ENCODE measurements at places on chromosomes 6 and 20.

DNA sequence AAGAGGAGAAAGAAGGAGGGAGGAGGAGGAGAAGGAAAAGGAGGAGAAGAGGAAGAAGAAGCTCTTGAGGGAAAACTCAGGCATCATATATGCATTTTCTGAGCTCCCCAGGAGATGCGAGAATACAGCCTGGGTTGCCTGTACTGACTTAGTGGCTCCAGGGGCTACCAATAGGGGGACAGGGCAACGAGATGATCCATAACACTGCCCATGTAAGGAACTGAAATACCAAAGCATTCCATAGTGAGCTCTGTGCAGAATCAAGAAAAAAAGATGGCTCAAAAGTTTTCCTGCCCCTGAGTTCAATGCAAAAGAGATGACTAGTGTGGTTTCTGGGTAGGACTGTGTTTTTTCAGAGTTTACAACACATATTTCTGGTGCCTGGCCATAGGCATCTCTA, 258.7 kb downstream of the ALDH8A1 start:
- no peak for DNase-seq

GRCh38 chr6:117267766-117268534, 2.6 kb downstream of the VGLL2 start:
- DNase-seq, result no peak

DNA sequence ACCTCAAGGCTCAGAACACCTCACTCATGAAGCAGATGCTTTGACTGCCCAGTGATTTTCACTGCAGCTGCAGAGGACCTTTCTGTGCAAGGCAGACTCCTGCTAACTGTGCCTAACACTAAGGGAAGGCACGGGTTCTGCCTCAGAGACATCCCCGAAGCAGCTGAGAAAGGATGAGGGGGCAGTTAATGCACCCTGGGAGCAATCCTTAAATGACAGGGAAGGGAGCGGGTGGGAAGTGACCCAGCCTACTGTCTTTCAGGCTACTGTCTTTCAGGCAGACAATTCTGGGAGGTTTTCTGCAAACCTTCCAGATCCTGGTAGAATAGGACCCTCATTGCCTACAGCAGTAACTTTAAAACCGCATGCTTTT, 55.3 kb downstream of the NDUFAF5 start:
- no peak for DNase-seq

DNA sequence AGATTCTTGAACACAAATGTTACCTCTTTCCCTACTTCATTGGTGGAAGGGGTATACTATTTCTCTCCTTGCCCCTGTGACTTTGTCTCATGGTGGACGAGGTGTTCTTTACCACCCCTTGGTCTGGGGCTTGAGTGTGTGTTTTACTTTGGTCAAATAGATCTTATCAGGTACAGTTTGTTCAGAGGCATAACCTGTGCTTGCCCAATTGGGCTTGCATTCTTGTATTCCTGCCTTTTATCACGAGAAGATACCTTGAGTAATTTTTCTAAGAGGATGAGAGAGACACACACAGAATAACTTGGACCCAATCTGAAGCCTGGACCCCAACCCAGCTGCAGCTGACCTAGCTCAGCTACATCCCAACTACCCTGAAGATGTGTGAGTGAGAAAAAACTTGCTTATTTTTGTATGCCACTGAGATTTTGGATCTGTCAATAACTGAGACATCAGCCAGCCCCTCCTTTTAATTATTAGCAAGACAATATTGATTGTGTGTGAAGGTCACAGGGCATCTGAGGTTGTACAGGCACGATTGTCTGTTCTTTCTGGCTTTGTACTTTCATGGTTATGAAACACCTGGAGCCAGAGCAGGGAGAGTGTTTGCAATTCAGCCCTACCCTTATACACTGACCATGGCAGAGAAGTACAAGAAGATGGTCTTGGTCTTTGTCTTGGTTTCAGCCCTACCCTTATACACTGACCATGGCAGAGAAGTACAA, 204.7 kb upstream of the SLC35B3 start:
- no peak for DNase-seq

DNA sequence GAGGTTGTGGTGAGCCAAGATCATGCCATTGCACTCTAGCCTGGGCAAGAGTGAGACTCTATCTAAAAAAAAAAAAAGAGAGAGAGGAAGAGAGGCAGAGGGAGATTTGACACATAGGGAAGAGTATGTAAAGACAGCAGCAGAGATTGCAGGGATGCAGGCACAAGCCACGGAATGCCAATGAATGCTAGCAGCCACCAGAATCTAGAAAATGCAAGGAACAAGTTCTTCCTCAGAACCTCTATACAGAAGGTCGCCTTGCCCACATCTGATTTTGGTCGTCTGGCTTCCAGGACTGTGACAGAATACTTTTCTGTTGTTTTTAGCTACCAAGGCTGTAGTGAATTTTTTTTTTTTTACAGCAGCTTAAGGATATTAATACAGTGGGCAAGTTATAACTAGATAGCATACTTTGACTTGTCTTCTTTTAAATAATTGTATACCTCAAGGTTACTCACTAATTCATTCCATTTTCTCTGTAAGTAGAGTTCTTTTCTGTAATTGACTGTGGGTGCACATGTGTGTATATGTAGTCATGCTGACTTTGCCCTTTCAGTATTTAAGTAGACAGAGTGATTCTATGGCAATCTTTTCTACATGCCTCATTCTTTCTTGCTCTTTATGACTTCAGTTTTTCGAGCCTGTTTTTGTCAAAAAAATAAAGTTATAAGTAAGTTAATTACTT, 402.2 kb downstream of the GJA1 start:
- DNase-seq, result no peak

DNA sequence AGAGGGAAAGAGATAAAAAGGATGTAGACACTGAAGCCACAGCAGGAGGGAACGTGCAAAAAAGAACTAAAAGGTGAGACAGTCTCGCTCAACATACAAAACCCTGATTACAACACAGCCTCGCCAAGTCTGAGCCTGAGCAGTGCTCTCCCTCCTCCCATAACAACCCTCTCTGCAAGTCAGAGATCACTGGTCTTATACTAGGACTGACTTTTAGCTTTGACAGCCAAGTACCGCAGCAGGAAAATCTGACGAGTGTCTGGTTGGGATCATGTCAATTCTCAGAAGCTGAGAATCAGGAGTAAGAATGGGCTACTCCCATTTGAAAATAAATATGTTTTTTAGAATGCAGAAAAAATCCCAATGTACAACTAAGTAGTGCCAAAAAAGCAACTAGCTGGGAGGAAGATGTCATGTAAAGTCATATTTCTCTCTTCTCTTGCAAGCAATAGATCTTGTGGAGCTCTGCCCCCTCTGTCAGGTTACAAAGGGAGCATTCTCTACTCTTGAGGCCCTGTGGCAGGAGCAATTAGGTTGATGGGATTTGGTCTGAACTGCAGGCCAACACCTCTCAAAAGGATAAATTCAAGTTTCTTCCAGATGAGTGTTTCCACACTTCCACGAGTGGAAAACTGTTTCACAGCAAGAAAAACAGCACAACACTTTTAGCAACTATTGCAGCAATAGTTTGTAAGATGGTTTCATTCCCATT, 118.9 kb upstream of the COL21A1 start:
- no peak for DNase-seq

GRCh38 chr6:48985025-48985424, 478.0 kb downstream of the MMUT start:
- DNase-seq, result no peak

GRCh38 chr20:57280221-57280620, 13.8 kb upstream of the BMP7 start:
- DNase-seq, result no peak

DNA sequence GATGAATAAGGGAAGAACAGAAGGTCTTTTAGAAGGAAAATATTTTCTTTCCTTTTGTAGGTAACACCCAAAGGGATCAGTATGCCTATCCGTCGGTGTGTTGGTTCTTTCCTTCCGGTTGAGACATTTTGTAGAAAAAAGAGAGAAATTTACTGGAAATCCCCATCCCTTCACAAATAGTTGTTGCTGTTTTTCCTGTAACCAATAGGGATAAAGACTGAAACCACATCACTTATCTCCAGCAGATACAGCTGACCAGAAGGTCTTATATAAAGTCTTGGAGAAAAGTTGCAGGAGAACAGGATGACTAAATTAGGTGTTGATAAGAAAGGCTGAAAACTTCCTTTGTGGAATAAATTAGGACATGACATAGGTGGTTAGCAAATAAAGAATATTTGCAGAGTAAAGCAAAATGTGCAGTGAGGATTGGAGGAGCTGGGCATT, 14.8 kb upstream of the HLA-DRB1 start:
- DNase-seq, result no peak

GRCh38 chr6:130070326-130070725, 51.9 kb downstream of the L3MBTL3 start:
- no peak for DNase-seq

GRCh38 chr6:1595271-1596087, 14.2 kb upstream of the FOXC1 start:
- DNase-seq, result no peak

DNA sequence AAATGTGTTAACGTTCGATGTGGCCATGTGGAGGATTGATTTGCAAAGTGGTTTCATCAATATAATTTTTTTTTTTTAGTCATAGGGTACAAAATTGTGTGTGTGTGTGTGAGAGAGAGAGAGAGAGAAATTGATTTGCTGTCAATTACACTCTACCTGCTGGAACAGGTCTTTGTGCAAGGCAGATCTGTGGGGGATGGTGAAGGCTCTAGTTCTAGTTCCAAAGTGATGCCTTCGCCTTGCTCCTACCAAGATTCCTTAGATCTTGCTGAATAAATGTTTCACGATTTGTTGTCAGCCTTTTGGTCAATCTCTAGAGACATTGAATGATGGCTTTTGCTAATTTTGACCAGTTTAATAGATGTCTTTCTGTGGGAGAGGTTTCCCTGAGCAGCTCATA, 64.8 kb downstream of the SERAC1 start:
- no peak for DNase-seq

DNA sequence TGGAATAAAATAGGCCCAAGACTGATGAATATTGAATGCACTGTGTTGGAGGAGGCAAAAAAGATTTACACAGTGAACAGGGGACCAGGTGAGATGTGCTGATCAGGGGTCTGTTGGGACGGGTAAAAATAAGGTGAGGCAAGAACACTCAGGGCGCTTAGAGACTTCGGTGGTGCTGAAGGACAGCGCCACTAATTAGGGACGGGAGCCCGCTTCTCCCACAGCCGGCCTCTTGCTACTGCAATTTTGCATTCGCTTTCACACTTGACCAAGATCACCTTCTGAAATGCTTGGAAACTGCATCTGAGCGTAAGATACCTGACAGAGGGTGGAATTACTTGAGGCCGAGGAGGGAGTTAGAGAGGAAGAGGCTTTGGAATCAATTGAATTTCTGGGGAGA, 7.3 kb downstream of the TFAP2D start:
- no peak for DNase-seq

DNA sequence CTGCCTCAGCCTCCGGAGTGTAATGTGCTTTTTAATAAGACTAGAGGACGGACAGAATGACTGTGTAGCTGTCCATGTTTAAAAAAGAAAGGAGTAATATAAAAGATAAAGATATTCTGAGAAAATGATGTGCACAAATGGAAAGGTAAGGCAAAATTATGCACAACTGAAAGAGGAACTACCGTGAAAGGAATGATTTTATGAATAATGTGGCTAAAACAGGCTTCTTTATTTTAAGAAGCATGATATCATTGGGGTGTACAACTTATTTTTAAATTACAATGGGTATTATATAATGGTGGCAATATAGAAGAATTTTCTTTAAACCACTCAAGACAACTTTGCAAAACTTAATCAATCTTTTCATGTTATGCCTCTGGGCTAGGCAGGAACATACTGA, 78.1 kb downstream of the FIG4 start:
- no peak for DNase-seq

DNA sequence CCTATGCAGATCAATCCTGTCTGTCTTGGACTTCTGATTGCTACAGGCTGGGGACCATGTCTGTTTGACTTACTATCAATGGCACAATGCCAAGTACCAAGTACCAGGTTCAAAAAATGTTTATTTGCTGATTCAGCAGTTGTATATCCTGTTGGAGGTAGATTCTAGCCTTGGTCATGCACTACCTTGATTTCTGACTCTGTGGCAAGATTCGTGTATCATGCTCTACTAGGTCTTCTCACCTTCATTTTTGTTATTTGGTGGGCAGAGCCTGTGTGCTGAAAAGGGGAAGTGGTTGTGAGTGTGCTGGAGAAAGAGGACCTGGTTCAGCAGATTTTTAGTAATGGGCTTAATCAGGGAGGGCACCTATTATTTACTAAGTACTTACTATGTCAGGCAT, 192.4 kb upstream of the MYLIP start:
- DNase-seq, result no peak

GRCh38 chr20:38220587-38221118, 39.9 kb downstream of the KIAA1755 start:
- DNase-seq, result no peak

DNA sequence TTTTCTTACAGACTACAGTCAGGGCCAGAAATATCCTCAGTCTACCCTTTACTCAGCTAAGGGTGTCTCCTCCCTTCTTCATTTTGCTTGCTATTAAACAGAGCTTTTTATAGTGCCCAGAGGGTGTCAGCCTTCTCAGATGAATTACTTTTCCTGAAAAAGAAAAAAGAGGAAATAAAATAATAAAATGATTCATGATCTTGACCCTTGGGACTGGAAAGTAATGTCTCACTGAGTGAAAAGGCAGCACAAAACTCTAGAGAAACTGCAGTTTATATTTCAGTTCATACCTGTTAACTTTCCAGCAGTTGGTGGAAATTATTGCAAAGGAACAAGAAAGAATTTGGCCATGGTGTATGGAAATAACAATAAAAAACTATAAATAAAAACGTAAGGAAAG, 170.6 kb downstream of the IBTK start:
- no peak for DNase-seq

GRCh38 chr6:149445095-149445466, 39.7 kb downstream of the ZC3H12D start:
- DNase-seq, result no peak

DNA sequence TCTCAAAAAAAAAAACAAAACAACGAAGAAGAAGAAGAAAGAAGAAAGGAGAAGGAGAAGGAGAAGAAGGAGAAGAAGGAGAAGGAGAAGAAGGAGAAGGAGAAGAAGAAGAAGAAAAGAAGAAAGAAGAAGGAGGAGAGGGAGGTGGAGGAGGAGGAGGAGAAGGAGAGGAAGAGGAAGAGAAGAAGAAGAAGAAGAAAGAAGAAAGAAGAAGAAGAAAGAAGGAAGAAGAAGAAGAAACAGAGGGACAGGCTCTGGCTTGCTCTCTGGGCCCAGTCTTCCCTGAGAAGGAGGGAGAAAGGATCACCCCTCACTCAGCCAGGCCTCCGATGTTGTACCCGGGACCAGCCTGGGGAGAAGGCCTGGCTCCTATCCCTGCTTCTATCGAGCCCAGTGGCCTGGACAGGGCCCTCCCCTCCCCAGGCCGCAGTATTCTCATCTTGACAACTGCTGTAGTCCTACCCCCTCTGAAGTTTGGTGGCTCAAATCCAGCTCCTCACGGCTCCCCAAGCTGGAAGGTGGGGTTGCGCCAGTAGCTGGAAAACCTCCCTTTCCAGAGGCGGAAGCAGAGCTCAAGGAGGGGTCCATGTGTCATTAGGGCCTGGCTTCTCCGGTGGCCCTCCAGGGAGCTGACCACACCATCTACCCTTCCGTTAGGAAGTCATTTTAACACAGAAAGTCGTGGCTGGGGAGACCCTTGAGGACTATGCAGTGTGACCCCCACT, 18.9 kb downstream of the C6orf132 start:
- DNase-seq, result no peak
